Effector memory CD4-positive, alpha-beta T cell (primary cell): ENCODE measurements at places on chromosomes 5 and 9.

DNA sequence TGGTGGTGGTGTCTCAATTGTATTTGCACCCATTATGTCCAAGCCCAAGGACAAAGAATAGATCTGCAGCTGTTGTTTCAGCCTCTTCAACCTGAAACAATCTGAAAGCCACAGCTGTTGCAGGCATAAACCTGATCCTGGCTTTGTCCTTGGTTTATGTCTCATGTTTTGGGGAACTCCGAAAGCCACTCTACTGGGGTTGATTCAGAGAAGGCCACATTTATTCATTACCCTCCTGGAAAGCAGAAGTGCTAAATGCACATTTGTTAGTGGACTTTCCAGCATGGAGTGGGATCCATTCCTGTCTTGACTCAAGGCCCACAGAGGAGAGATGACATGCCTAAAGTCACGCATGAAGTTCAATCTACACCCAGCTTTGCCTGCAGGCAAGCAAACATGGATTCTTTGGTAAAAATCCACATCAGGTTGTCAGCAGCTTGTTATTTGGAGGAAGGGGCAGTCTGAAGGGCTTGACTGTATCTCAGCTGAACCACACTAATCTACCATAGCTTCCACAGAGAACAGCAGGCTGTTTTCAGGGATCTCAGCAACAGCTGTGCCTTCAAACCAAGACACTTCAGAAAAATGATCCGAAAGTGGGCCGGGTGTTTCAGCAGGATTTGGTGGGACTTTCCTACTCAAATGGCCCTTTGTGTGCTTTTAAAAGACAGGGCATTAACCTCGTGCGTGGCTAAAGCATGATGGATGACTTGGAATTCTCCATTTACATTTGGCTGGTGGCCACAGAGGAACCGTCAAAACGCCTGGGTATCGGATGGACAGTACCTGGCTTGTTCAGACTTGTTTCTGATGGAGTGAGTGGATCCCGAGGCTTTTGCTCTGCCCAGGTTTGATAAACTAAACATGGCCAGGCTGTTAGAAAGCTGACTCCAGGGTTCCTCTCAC lies 36.2 kb upstream of the ADAM19 start:
- H3K36me3 ChIP-seq: no peaks in the 10 kb centered on the region
- H3K4me3 ChIP-seq: no peak overlapping the region
- no peak for DNase-seq
- no peaks in the 10 kb centered on the region for H3K27me3 ChIP-seq

GRCh38 chr5:38695021-38695958 lies 138.8 kb upstream of the LIFR start:
- no peak overlapping the region for H3K27ac ChIP-seq
- no peaks in the 10 kb centered on the region for H3K27me3 ChIP-seq
- no peaks in the 10 kb centered on the region for H3K4me1 ChIP-seq
- no peaks in the 10 kb centered on the region for H3K36me3 ChIP-seq
- DNase-seq: no peak

- H3K4me3 ChIP-seq: no peak overlapping the region
- peaks cover 10% of the 10 kb centered on the region for H3K4me1 ChIP-seq
- no peaks in the 10 kb centered on the region for H3K36me3 ChIP-seq
- H3K27me3 ChIP-seq: no peaks in the 10 kb centered on the region
Observed at GRCh38 chr5:160507221-160507721, 85.6 kb downstream of the PTTG1 start.

- H3K27me3 ChIP-seq: no peaks in the 10 kb centered on the region
- no peak for DNase-seq
- H3K27ac ChIP-seq: no peak overlapping the region
- H3K4me1 ChIP-seq: no peaks in the 10 kb centered on the region
Observed at GRCh38 chr5:145178641-145179523, 656.3 kb downstream of the PRELID2 start.

GRCh38 chr5:15807871-15808270 lies 307.9 kb downstream of the FBXL7 start:
- DNase-seq: no peak
- no peaks in the 10 kb centered on the region for H3K27me3 ChIP-seq
- H3K4me1 ChIP-seq: no peaks in the 10 kb centered on the region
- H3K27ac ChIP-seq: no peak overlapping the region
- no peaks in the 10 kb centered on the region for H3K36me3 ChIP-seq

DNA sequence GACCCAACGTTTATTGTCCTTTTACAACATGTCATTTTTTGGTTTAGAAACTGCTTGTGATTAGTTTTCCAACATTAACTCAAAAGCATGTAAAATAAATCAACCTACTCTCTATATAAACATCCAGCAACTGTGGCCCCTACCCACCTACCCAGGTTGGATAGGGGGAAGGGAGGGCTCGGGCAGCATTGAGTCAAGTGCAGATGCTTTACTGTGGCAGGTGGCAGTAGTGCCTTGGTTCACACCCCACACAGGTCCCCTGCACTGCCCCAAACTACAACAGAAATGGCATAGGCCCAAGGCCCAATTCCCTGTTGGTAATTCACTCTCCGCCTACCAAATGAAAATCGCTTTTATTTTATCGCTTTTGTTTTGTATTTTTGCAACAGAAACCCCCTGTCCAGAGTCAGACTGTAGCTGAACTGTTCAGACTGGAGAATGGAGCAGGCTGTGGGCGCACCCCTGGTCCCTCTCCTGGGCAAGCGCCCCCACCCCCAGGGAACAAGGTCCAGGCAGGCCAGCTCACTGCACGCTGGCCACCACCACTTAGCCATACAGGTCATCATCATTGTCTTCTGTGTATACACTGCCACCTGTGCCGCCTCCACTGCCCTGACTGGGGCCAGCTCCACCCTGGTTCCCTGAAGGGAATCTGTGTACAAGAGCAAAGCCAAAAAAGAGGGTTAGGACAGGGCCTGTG lies 15.7 kb downstream of the VCP start:
- no peaks in the 10 kb centered on the region for H3K4me1 ChIP-seq
- H3K4me3 ChIP-seq: no peak overlapping the region
- peaks cover 77% of the 10 kb centered on the region for H3K36me3 ChIP-seq
- H3K27me3 ChIP-seq: no peaks in the 10 kb centered on the region
- H3K27ac ChIP-seq: no peak overlapping the region

DNA sequence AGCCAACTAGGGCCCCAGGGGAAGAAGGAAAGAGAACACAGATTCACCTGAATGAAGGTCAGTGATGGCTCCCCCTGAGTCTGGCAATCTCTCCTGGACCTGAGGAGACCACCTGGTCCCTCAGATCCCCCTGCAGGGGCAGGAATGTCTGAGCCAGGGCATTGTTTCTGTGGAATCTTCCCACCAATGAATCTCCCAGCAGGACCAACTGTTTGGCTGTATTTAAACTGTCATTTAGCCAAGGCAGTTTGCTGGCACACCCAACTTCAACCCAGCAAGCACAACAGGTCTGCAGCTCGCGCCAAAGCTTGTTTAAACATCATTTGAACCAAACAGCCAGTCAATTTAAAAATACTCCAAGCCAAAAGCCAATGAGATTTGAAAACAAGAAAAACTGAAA lies 92.6 kb downstream of the SH3TC2 start:
- no peaks in the 10 kb centered on the region for H3K36me3 ChIP-seq
- H3K4me3 ChIP-seq: no peak overlapping the region
- no peak overlapping the region for H3K27ac ChIP-seq
- no peak for DNase-seq
- no peaks in the 10 kb centered on the region for H3K27me3 ChIP-seq
- no peaks in the 10 kb centered on the region for H3K4me1 ChIP-seq

DNA sequence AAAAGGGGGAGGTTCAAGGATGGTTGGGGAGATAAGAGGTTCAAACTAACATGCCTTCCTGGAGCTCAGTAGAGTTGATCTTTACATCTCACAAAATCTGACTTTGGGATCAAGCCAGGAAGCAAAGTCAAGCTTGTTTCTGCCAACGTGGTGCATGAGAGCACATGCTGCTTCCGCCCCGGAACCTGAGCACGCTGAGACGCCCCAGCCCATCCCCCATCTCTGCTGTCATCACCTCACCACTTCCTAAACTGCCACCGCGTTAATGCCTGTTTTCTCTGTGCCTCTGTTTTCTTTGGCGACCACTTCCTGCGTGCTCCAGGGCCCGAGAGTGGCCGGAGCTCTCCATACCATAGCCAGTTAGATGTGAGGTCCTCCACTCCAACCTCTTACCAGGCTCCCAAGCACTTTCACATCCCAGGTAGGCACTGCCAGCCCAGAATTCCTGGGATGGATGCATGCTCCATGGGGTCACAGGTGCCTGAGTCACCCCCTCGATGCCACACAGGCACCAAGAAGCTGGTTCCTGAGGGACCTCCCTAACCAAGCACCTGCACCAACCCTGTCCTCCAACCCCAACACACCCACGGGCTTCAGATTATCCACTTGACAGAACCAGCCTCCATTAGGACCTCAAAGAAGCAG lies 31.2 kb upstream of the AFAP1L1 start:
- H3K4me3 ChIP-seq: no peak overlapping the region
- H3K36me3 ChIP-seq: no peaks in the 10 kb centered on the region
- DNase-seq: peak; percentile 33

GRCh38 chr9:114958021-114958843 lies 27.8 kb upstream of the TNFSF8 start:
- peaks cover 11% of the 10 kb centered on the region for H3K4me1 ChIP-seq
- DNase-seq: no peak
- H3K36me3 ChIP-seq: no peaks in the 10 kb centered on the region
- no peaks in the 10 kb centered on the region for H3K27me3 ChIP-seq
- H3K27ac ChIP-seq: no peak overlapping the region

GRCh38 chr5:76177978-76178377 lies 94.8 kb downstream of the SV2C start:
- no peak overlapping the region for H3K4me3 ChIP-seq
- no peak for DNase-seq
- H3K27ac ChIP-seq: no peak overlapping the region
- peaks cover 10% of the 10 kb centered on the region for H3K4me1 ChIP-seq
- no peaks in the 10 kb centered on the region for H3K36me3 ChIP-seq
- no peaks in the 10 kb centered on the region for H3K27me3 ChIP-seq

DNA sequence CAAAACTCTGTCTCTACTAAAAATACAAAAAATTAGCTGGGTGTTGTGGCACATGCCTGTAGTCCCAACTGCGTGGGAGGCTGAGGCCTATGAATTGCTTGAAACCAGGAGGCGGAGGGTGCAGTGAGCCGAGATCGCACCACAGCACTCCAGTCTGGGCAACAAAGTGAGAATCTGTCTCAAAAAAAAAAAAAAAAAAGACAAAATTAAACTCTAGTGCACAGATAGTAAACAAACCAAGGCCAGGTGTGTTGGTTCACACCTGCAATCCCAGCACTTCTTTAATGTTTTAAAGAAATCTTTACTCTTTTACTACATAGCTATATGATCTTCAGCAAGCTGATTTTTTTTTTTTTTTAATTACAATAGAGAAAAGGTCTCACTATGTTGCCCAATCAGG lies 8.4 kb downstream of the ZCCHC10 start:
- no peaks in the 10 kb centered on the region for H3K27me3 ChIP-seq
- peaks cover 20% of the 10 kb centered on the region for H3K36me3 ChIP-seq
- H3K4me3 ChIP-seq: no peak overlapping the region
- no peaks in the 10 kb centered on the region for H3K4me1 ChIP-seq

DNA sequence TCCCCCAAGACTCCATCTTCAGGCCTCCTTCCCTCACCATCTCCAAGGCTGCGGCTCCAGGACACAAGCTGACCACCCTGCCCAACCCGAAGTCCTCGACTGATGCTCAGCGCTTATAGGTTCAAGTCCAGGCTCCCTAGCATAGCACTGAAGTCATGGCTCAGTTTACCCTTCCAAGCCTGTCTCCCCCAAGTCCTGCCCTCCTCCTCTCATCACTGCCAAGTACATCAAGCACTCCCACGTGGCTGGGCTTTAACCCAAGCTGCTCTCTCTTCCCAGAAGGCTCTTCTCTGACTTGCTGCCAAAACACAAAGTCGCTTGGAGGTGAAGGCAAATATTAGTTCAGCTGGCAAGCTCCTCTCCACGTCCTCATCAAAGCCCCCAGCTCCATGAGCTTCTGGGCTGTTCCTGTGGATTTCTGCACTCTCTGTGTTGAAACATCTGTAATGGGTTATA lies 22.1 kb upstream of the MARCHF6 start:
- no peak overlapping the region for H3K4me3 ChIP-seq
- H3K4me1 ChIP-seq: peaks cover 9% of the 10 kb centered on the region
- peaks cover 21% of the 10 kb centered on the region for H3K27me3 ChIP-seq
- H3K36me3 ChIP-seq: no peaks in the 10 kb centered on the region
- H3K27ac ChIP-seq: no peak overlapping the region

- no peaks in the 10 kb centered on the region for H3K27me3 ChIP-seq
- DNase-seq: no peak
- no peaks in the 10 kb centered on the region for H3K36me3 ChIP-seq
- H3K27ac ChIP-seq: no peak overlapping the region
- H3K4me1 ChIP-seq: no peaks in the 10 kb centered on the region
Observed at GRCh38 chr5:1908931-1909330, 26.2 kb upstream of the IRX4 start.

- no peaks in the 10 kb centered on the region for H3K4me1 ChIP-seq
- H3K4me3 ChIP-seq: no peak overlapping the region
- no peak for DNase-seq
Observed at GRCh38 chr9:8430945-8431344, 631.4 kb upstream of the DMAC1 start.

GRCh38 chr5:1879292-1880263 lies 3.1 kb downstream of the IRX4 start:
- H3K36me3 ChIP-seq: no peaks in the 10 kb centered on the region
- H3K4me1 ChIP-seq: peaks cover 32% of the 10 kb centered on the region
- no peak overlapping the region for H3K4me3 ChIP-seq
- H3K27me3 ChIP-seq: peaks cover 57% of the 10 kb centered on the region
- no peak overlapping the region for H3K27ac ChIP-seq

DNA sequence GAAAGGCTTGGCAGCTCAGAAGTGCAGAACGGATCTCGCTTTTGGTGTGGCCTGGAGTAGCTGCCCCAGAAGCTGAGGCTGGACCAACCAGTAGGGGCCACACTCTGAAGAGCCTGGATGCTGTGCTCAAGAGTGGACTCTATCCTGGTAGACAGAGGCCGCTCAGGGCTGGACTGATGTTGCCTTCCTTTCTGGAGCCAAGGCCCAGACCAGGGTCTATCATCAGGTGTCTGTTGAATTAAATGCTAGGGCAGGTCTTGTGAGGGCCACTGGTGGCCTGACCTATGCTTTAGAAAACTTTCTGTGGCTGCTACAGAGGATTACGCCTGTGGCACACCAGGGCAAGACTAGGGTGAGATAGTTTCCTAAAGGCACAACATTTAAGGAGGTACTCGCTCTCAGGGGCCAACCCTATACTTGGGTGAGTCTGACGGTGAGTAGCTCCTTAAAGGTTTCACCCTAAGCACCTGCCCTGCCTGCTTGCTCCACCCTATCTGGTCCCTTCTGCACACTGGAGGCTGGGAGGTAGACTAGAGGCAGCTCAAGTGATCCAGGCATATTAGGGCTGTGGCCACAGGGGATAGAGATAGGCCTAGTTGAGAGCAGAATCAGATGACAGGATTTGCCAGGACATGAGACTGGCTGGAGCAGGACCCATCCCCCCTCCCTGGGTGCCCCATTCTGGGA lies 9.8 kb upstream of the IRF1 start:
- H3K4me1 ChIP-seq: peaks cover 30% of the 10 kb centered on the region
- H3K27ac ChIP-seq: peak overlapping the region; percentile 37
- no peaks in the 10 kb centered on the region for H3K27me3 ChIP-seq
- H3K4me3 ChIP-seq: no peak overlapping the region
- no peaks in the 10 kb centered on the region for H3K36me3 ChIP-seq

DNA sequence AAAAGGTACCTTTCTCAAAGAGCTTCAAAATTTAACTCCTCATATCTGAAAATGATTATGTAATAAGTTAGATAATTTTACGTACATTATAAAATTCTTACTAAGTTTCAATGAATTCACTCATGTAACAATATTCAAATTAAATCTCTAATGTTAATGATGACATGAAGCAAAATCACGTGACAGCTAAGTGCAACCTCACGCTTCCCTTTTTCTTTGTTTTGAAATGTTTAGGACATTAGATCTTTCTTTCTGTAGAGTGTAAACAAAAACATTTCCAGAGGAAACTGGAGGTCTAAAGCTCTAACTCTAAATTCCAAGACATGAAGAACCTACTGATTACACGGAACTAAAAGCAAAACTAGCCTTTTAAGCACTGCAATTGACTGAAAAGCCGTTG lies 227.3 kb upstream of the TBCA start:
- peaks cover 3% of the 10 kb centered on the region for H3K36me3 ChIP-seq
- DNase-seq: no peak
- H3K27me3 ChIP-seq: no peaks in the 10 kb centered on the region
- H3K27ac ChIP-seq: no peak overlapping the region
